Large intestine (tissue), 12 donors: ENCODE measurements at places on chromosomes 12 and 14. TPM values are rescaled to one million over a fixed set of nuclear protein-coding genes. Genes with fewer than 3 reads are reported as not detected.

DNA sequence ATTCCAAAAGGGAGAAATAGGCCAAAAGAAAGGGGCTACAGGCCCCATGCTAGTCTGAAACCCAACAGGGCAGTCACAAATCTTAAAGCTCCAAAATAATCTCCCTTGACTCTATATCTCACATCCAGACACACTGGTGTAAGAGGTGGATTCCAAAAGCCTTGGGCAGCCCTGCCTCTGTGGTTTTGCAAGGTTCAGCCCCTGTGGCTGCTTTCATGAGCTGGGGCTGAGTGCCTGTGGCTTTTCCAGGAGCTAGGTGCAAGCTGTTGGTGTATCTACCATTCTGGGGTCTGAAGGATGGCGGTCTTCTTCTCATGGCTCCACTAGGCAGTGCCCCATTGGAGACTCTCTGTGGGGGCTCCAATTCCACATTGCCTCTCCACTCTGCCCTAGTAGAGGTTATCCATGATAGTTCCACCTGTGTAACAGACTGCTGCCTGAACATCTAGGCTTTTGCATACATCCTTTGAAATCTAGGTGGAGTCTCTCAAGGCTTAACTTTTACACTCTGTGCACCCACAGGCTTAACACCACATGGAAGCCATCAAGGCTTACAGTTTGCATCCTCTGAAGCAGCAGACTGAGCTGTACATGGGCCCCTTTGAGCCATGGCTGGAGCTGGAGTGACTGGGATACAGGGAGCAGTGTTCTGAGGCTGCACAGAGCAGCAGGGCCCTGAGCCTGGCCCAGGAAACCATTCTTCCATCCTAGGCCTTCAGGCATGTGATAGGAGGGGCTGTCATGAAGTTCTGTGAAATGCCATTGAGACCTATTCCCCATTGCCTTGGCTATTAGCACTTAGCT is 66.5 kb upstream of the ABCD2 start:
- no peak for DNase-seq

- DNase-seq: peak; percentile 66
Observed at GRCh38 chr12:3752741-3753486, at the start of gene CRACR2A. Gene CRACR2A (minus strand): TSS chr12:3753109. CDS start chr12:3696999, 56,110 bp downstream.

- DNase-seq: no peak
Observed at GRCh38 chr14:59630288-59630963, 53.8 kb upstream of the CCDC175 start.

GRCh38 chr12:27429606-27430005 is 16.9 kb upstream of the SMCO2 start:
- no peak for DNase-seq

- no peak for DNase-seq
Observed at GRCh38 chr14:94819531-94819930, 49.6 kb upstream of the GSC start.

DNA sequence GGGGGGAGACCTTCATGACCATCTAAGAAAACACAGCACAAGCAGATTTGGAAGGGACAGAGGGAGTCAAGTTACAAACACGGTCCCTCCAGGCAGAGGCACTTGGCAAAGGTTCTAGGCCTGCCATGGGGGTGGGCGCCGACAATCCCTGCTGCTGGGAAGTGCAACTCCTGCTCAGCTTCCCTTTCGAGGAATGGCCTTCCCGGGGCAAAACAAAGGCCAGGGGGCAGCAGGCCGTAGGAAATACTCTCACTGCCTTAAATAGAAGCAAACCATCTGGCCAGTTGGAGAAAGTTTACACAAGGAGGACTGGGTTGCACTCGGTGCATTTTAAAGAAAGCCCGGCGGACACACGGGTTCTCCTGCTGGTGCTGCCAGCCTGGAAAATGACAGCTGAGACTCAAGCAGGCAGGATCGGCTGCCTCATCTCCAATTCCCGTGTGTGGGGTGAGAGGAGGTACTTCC is 65.8 kb downstream of the ITPK1 start:
- no peak for DNase-seq

GRCh38 chr12:103908877-103909276 is 21.3 kb upstream of the HSP90B1 start:
- DNase-seq: no peak

- DNase-seq: no peak
Observed at GRCh38 chr14:81555051-81555450, 21.4 kb upstream of the SEL1L start.

GRCh38 chr12:117119592-117120198 is 20.5 kb upstream of the TESC start:
- DNase-seq: no peak

DNA sequence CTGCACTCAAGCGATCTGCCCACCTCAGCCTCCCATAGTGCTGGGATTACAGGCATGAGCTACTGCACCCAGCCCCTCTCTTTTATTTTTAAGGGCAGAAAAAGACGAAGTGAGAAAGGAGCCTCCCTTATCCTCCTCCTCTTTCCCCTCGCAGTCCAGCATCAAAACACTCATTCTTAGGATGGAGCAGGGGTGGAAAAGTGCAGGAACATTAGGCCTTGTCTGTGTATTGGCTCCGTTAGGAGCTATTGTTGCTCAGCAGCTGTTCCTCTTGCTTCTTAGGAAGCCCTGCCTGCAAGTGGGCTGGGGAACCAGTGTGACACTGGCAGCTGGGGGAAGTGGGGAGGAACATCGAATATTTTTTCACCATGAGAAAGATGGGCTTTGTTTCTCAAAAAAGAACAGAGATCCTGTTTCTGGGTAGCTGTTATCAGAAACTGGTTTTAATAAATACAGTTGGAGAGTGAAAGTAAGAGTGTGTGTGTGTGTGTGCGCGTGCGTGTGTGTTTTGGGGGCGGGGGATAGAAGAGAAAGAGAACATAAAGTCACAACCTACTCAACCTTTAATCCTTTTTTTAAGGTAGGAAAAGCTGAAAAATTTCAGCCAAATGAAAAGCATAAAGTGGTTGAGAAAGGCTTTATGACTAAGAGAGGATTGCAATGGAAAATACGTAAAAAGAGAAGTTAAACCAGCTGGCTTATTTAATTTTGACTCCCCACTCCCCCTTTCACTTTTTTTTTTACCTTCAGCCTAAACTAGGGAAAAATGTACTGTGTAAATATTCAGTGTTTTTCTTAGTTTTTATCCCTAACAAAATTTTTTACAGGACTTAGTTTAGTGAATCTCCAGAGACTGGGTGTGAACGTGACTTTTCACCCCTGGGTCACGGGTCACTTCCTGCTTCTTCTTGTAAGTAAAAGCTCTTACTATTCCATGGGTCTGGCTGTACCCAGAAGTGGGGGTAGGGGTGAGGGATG is 197.2 kb upstream of the PLEKHG7 start:
- DNase-seq: peak; percentile 65

GRCh38 chr14:69991422-69991821 is 112.2 kb downstream of the SMOC1 start:
- DNase-seq: no peak

GRCh38 chr14:75013290-75013689 is 10.6 kb downstream of the EIF2B2 start:
- no peak for DNase-seq

GRCh38 chr12:87317302-87317701 is 711.9 kb downstream of the C12orf50 start:
- no peak for DNase-seq

DNA sequence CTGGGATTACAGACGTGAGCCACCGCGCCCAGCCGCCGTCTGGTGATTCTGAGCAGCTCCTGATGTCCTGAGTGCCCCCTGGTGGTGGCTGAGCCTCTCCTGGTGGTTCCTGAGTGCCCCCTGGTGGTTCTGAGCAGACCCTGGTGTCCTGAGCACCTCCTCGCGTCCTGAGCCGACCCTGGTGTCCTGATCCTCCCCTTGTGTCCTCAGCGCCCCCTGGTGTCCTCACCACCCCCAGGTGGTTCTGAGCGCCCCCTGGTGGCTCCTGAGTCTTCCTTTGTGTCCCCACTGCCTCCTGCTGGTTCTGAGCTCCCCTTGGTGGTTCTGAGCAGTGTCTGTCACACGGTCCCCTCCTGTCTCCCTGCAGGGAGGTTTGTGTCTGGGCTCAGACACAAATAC is 1304.9 kb downstream of the TMEM121 start:
- DNase-seq: no peak

- DNase-seq: peak; percentile 52
Observed at GRCh38 chr12:22056607-22057006, 10.6 kb downstream of the CMAS start.

DNA sequence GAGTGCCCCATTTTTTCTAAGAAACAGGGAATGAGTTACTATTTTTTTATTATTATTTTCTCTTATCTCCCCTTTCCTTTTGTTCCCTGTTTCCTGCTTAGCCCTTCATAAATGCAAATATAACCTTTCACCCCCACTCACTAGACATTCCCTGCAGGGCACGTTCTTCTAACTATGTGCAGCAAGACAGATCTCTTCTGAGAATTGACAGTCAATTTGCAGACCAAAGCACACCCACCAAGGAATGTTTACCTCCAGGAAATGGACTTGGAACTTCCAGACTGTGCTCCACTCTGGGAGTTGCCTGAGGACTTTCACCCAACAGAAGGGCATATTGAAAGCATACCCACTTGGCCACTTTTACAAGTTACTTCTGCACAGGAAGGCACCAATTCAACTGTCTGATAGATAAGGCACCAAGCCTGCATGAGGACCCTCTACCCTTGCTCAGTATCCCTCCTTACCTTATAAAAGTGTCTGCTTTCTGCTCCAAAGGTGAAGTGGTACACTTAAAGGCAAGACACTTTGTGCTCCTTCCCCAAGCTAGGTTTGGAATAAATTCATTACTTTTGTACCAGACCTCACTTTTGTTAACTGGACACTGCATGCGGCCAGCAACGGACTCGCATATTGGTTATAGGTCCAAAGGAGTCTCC is 6.5 kb downstream of the TAS2R19 start:
- DNase-seq: peak; percentile 93

DNA sequence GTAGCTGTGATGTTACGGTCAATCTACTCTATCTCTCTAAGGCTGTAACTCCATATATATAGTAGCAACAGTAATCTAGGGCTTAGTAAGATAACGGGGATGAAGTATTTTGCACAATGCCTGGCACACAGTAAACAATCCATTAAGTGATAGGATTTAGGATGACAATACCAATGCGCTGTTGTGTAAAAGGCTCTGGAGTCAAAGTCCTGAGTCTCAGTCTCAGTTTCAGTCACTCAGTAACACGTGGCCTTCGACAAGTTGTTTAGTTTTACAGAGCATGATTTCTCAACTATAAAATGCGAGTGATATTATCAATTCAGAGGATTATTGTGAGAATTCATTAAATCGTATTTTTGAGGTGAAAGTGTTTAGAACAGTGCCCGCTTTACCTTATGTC is 162.4 kb downstream of the GARIN6 start:
- DNase-seq: peak; percentile 85

GRCh38 chr14:74586681-74587362 is 25.2 kb downstream of the LTBP2 start:
- no peak for DNase-seq

- DNase-seq: peak; percentile 16
Observed at GRCh38 chr14:76647697-76648298, 113.5 kb upstream of the VASH1 start.

DNA sequence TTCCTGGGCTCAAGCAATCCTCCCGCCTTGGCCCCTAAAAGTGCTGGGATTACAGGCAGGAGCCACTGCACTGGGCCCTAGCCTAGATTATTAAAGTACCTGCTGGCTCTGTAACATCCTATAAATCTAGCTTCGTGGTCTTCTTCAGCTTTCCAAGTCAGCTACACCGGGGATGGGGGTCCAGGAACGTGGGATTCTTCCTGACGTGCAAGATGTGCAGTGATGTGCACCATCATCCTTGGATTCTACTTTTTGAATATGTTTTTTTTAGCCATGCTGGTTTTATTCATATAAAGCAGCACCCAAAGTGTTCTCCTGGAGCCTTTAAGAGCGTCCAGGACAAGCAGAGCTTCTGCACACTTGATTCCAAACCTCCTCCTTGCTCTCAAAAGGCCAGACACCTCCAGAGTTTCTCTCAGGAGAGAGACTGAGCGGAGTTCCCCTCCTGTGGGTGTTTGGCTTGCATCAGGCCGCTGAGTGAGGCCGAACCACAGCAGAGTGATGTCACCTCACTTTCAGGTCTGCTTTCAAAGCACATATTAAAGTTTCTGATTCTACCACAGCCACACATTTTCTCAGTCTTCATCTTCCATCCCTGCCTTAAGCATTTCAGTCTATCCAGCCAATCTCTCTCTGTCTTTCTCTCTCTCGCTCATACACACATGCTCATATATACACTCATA is 33.4 kb downstream of the VCPKMT start:
- no peak for DNase-seq

- DNase-seq: no peak
Observed at GRCh38 chr14:88030079-88030478, 25.1 kb downstream of the GPR65 start.

DNA sequence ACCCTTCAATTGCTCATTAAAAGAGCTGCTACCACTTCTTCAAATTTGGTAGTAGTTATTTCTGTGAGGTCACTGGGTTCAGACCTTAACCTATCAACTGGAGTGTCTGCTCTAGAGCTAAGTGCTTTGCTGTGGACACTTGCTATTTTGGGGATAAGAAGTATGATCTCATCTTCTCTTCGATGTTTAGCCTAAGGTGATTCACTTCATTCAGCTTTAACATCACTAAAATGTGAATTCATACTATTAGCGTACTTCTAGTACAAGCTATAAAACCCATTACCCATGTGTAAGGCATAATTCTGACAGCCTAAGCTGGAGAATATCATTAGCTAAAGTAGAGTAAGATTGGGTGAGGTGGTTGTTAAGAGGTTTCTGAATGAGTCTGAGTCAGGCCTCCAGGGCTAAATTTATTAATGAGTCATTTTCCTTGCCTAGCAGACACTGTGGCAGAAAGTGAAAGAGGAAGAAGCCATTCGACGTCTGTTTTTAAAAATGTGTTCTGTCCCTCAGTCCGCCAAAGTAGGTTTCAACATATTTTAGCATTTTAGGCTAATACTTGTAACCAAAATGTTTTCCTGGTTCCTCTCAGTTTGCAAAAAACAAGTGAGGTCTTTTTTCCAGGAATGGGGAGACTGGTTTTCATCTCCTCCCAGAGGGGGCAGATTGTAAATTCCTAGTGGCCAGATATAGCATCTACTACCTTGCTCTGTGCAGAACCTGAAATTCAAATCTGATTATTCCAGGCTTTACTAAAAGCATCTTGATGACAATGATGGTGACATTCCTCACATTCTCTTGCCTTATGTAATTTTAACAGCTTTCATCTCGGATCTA is 103.6 kb downstream of the SSPN start:
- no peak for DNase-seq

GRCh38 chr12:18045446-18045992 is 44.5 kb downstream of the RERGL start:
- no peak for DNase-seq

- DNase-seq: no peak
Observed at GRCh38 chr12:2083008-2083407, 30.2 kb downstream of the CACNA1C start.

GRCh38 chr14:42113358-42114069 is 506.8 kb downstream of the LRFN5 start:
- no peak for DNase-seq

RFLNA gene
- polyA plus RNA-seq: 64.3 TPM

CRY1 gene
- 25.5 TPM for polyA plus RNA-seq

ART4 gene
- polyA plus RNA-seq: 6.3 TPM

RARG gene
- 11.6 TPM for polyA plus RNA-seq

DICER1 gene
- 32.2 TPM for polyA plus RNA-seq

TAS2R30 gene
- polyA plus RNA-seq: 0.07 TPM

RNF212B gene
- 0.34 TPM for polyA plus RNA-seq

TEX52 gene
- polyA plus RNA-seq: 2.8 TPM

SLC38A4 gene
- polyA plus RNA-seq: 1.3 TPM

HOXC5 gene
- 1.8 TPM for polyA plus RNA-seq

NRIP2 gene
- 4.2 TPM for polyA plus RNA-seq

NUBPL gene
- polyA plus RNA-seq: 12.1 TPM

FAIM2 gene
- 8.9 TPM for polyA plus RNA-seq
